Neural crest cell (in vitro differentiated cells): ENCODE measurements at places on chromosomes 7 and 10.
A peak's percentile ranks its signal among the peaks of the same experiment; 100 is the strongest.

DNA sequence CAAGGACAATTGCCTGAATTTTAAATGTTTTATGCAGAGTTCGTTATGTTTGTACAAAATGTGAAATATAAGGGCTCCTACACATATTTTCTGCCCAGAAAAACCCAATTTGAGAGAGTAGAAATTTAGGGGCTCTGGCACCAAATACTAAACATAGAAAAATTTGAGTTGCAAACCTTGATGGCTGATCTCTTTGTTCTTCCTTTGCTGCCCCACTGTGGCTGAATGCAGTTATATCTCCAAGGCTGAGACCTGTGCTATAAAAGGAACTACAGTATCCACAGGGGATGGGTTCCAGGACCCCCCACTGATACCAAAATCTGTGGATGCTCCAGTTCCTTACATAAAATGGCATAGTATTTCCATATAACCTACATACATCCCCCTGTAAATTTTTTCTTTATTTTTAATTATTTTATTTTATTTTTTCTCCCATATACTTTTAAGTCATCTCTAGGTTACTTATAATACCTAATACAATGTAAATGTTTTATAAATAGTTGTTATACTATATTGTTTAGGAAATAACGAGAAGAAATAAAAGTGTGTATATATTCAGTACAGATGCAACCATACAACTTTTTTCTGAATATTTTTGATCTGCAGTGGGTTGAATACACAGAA is 22.5 kb downstream of the CFAP43 start:
- H3K27me3 ChIP-seq, result peaks cover 6% of the 10 kb centered on the region
- no peak overlapping the region for H3K27ac ChIP-seq
- no peaks in the 10 kb centered on the region for H3K36me3 ChIP-seq
- DNase-seq, result peak; percentile 36
- H3K4me3 ChIP-seq, result no peak overlapping the region

GRCh38 chr10:98570834-98571233 is 124.1 kb upstream of the HPS1 start:
- no peaks in the 10 kb centered on the region for H3K4me1 ChIP-seq
- DNase-seq, result no peak
- H3K4me3 ChIP-seq, result no peak overlapping the region
- H3K36me3 ChIP-seq, result no peaks in the 10 kb centered on the region
- H3K27ac ChIP-seq, result no peak overlapping the region
- H3K27me3 ChIP-seq, result no peaks in the 10 kb centered on the region

DNA sequence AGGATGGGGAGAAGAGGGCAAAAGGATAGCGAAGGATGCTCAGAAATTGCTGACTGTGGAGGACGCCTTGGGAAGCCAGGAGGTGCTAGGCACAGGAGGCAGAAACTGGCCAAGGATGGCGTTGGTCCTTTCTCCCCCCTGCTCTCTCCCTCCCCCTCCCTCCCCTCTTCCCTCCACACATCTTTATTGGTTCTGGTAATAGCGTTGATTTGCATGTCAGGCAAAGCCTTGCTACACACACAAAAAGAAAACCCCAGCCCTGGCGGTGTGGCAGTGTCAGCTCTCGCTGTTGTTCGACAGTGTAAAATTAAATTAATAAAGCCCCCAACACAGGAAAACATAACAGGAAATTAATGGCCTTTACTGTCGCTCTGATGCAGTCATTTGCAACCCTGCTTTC is 47.2 kb downstream of the PAX2 start:
- peaks cover 73% of the 10 kb centered on the region for H3K27me3 ChIP-seq
- H3K4me3 ChIP-seq, result no peak overlapping the region

DNA sequence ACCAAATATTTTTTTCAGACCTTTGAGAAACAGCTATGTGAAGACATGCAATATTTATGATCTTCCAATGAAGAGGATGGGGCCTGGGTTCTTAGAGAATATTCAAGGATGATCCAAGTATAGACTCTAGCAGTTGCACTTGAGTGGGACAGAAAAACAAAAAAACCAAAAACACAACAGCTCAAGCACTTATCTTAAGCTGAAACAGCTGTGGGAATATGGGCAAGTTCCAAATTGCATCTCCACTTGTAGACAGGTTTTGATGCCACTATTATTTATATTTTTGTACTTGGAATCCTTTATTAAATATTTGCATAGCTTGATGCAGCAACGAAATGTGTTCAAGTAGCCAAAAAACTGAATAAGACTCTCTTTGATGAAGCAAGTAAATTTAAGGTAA is 2.2 kb upstream of the PDK4 start:
- DNase-seq, result no peak
- no peaks in the 10 kb centered on the region for H3K36me3 ChIP-seq
- H3K4me1 ChIP-seq, result peaks cover 9% of the 10 kb centered on the region
- H3K27ac ChIP-seq, result no peak overlapping the region
- H3K4me3 ChIP-seq, result no peak overlapping the region
- H3K27me3 ChIP-seq, result peaks cover 91% of the 10 kb centered on the region

GRCh38 chr7:29077176-29077575 is 69.2 kb downstream of the CPVL start:
- peaks cover 37% of the 10 kb centered on the region for H3K4me1 ChIP-seq
- H3K36me3 ChIP-seq, result no peaks in the 10 kb centered on the region
- no peak for DNase-seq
- H3K27ac ChIP-seq, result no peak overlapping the region
- no peak overlapping the region for H3K4me3 ChIP-seq

- H3K27me3 ChIP-seq, result no peaks in the 10 kb centered on the region
- peaks cover 21% of the 10 kb centered on the region for H3K36me3 ChIP-seq
- DNase-seq, result no peak
- no peaks in the 10 kb centered on the region for H3K4me1 ChIP-seq
- no peak overlapping the region for H3K27ac ChIP-seq
Observed at GRCh38 chr10:26746061-26746460, 48.6 kb downstream of the PDSS1 start.

- H3K4me1 ChIP-seq, result no peaks in the 10 kb centered on the region
- H3K36me3 ChIP-seq, result peaks cover 47% of the 10 kb centered on the region
- DNase-seq, result no peak
Observed at GRCh38 chr7:23334482-23335056, 35.4 kb downstream of the MALSU1 start.

GRCh38 chr7:84336766-84337165 is 142.2 kb upstream of the SEMA3A start:
- DNase-seq, result no peak
- no peaks in the 10 kb centered on the region for H3K27me3 ChIP-seq
- peaks cover 7% of the 10 kb centered on the region for H3K4me1 ChIP-seq
- H3K4me3 ChIP-seq, result no peak overlapping the region

DNA sequence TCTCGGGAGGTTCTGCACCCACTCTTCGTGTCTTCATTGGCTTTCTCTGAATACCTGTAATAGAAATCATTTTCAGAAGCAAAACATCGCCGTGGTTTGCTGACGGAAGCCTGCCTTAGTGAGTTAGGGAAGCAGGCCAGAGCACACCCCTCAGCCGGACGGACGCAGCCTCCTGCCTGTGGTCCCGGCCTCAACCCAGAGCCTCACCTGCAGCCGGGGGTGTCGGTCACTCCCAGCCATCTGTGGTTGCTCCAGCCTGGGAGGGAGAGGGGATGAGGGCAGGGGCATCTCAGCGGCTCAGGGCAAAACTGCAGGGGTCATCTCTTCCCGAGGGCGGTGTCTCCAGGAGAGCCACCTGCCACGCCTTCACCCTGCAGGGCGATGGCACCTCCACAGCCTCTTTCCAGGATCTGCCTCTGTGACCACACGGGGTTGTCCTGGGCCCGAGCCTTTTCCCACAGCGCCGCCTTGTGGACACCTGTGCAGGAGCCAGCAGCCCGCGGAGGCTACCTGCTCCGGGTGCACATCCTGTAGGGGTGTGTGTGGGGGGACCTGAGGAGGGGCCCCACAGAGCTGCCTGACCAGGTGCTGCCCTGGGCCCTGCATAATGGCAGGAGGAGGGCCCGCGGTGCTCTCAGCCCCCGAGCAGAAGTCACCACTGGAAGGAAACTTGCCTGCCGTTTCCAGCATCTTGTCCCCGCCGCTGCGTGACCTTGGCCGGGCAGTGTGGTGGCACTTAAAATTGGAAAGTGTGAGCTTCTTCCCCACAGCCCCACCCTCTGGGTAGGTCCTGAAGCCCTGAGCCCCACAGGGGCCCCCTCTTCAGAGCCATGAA is 21.6 kb upstream of the AP5Z1 start:
- H3K36me3 ChIP-seq, result no peaks in the 10 kb centered on the region
- H3K4me3 ChIP-seq, result no peak overlapping the region
- H3K27ac ChIP-seq, result no peak overlapping the region
